Fibroblast of skin of left biceps (primary cell): ENCODE measurements at places on chromosomes 5 and 9.

DNA sequence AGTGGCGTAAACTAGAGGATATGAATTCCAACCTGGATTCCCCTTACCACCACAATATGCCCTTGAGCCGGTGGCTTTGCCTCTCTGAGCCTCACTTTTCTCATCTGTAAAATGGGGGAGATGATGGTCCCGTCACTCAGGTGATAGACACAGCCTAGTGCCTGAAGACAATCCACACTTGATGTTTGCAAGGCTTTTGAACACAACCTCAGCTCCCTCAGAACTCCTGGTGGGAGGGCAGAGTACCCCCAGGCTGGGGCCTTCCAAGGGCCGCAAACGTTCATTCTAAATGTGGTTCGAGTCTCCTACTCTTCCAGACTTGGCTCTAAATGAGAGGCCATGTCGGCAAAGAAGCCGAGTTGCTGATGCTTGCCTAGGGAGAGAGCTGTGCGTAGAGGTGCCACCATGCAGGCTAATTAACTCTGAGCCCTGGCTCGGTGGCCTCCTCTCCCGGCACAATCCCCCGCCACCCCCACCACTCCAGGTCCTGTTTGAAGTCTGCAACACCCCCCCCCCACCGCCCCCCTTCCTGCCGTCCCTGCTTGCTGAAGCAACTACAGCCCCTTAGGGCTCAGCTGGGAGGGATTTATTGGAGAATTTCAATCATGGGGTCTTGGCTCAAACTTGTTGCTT is 97.7 kb upstream of the LMX1B start:
- no peak for DNase-seq

DNA sequence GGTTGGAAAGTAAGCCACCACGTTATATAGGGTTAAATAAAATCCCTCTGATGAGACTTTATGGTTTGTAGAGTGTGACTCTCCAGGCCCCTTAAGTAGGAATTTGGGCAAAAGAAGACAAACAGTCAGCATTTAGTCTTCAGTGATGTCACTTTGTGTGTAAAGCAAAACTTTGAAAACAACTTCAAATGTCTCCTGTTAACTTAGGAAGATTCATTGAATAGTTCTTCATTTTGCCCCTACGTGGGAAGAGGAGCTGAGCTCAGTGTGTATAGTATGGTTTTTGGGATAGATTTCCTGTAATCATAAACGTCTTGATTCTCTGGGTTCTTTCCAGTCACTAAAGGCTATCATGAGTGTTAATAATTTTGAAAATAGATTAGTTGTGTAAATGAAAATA is 101.3 kb downstream of the GADD45G start:
- no peak for DNase-seq

- no peak for DNase-seq
These were observed 6.9 kb downstream of the LHX3 start for GRCh38 chr9:136197930-136198604.

DNA sequence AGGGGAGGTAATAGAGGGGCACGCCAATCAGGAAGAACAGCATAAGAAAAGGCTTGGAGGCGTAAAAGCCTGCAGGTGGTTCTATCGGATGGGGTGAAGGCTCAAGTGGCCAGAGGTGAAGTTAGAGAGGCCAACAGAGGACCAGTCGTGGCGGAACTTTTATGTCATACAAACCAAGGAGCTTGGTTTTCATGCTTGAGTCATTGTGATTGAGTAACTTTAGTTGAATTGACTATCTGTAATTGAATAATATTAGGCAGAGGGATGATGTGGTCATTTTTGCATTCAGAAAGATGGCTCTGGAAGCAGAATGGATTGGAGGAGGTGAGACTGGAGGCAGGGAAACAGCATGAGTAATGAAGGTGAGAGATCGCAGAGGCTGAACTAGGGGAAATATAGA is 7.2 kb upstream of the SPINK4 start:
- DNase-seq = no peak

GRCh38 chr5:98200726-98201541 is 572.5 kb upstream of the RGMB start:
- DNase-seq = peak; percentile 54

- DNase-seq = peak; percentile 69
These were observed 307.6 kb downstream of the CWC27 start for GRCh38 chr5:65076251-65076869.

DNA sequence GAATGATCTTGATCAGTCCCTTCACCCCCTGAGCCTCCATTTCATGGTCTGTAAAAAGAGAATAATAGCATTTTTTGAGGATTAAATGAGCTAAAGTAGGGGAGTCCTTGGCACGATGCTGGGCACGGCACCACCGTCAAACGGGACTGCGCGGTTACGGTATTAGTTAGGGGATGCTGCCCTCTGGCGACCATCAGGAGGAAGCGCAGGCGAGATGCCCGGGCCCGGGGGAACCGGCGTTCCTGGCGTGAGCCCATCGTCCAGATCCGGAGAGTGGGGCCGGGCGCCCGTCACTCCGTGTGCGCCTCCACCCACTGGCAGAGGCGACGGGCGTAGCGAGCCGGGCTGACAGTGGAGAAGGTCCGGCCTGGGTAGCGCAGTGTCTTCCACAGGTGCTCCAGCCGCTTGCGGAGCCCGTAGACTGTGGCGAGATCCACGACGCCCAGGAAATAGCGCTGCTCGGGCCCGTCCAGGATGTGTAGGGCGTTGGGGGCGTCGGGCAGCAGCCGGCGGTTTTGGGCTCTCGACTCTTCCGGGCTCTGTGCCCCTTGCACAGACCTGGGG is 4.8 kb upstream of the ST6GALNAC4 start:
- DNase-seq = no peak

DNA sequence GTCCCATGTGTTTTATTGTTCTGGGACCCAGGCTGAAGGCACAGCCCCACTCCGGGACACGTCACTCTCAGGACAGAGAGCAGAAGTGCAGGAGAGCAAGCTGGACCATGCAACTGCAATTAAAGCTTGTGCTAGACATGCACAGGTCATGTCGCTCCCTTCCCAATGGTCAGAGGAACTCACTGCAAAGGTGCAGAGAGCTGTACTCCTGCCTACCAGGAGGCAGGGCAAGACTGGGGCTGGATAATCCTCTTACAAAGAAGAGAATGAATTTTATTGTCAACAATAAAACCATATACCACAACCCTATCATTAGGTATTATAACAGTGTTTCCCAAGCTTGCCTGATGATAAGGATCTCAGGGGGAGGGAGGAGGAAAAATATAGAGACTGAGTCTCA is 74.0 kb upstream of the NEK6 start:
- no peak for DNase-seq

DNA sequence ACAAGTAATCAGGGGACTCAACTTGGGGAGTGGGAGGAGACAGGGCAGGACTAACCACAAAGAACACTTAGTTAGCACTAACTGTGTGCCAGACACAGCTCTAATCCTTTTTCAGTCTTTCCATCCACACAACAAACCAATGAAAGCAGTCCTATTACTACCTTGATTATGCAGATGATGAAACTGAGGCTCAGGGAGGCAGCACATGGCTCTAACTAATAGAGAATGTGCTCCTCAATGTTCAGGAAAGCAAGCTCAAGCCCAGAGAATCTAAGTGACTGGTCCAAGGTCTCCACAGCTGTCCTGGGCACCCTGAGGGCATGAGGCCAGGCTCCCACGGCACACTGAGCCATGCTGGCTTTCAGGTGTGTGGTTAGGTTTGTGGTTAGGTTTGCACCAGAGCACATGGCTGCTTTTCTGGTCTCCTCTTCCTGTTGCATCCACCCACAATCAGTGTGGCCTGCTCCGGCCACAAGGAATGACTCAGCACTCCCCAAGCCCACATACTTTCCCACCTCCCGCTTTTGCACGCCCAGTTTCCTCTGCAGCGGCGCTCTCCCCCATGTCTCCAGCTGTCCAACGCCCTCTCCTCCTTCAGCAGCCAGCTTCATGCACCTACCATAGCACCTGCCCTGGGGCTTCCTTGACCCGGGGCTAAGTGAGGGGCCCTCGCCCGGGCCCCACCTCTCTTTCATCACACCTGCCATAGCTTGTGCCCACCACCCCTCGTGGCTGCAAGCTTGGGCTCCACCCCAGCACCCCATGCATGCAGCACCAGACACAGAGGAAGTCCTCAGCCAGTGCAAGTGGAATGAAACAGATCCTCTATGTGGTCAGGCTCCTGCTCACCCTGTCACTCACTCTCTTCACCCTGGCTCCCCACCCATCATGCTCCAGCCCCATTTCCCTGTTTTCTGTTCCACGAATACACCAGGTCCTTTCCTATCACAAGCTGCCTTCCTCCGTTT is 133.1 kb downstream of the GABBR2 start:
- DNase-seq = no peak

DNA sequence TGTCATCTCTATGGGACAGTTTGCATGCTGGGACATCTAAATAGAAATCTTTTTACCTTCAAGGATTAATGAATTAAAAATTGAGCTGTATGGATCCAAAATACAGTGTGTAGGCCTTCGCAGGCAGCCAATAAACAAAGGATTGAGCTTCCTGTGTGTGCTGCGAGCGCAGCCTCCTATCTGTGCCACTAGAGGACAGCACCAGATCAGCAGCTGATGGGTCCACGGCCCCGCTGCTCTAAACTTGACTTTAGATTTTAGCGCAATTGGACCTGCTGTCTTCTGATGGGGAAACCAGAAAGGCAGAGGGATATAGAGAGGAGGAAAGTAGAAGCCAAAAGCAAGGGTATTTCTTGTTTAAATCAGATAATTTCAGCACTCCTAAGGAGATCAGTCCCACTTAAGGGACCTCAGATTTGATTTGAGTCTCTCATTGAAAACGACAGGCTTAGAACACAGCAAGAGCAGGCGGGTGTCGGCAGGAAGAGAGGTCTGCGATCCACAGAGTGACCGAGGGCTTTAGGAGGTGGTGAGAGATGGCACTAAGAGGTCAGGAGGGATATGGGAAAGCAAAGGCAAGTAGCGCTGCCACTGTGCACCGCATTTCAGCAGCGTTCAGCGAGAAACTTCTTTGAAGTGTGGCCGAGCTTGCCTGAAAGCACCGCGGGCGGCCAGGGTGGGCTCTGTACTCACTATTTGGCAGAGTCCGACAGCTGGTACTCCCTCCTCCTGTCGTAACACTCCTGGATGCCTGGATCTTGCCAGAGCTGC is 214.3 kb downstream of the GNA14 start:
- peak; percentile 43 for DNase-seq

DNA sequence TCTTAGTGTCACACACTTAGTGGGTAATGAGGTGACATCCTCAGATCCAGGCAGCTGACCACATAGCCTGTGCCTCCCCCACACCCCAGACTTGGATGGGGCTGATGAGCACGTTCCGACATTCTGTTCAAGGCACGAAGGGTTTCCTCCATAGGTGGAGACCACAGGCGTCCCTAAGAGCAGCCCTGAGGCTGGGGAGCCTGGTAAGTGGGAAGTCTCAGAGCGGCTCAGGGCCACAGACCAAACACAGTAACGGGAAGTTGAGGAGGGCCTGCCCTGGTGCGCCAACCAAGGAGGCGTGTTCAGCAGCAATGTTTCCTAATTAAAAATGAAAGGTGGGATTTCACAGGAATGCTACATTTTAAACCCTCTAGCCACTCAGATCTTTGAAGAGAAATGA is 102.3 kb upstream of the PHYKPL start:
- no peak for DNase-seq

DNA sequence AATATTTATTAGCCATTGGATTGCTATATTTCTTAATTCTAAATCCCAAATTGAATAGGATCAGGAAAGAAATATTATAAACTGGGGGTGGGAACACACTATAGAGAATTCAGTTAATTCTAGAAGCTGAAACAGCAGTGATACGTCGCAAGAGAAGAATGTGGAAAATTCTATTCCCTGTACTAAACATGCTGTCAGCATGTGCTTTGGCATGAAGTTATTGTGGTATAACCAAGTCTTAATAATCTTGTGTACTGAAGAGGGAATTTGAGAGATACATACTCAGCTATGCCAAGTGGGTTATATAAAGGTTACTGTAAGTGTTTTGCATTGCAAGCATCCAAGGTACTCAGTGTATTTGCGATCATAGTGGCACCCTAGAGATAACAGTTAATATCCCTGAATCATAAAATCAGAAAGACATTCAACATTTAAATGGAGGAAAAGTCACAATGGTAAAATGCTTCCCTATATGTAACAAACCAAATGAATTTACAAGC is 1492.9 kb upstream of the C9orf72 start:
- DNase-seq = no peak

- DNase-seq = peak; percentile 63
These were observed at the start of gene CDC14B for GRCh38 chr9:96619491-96620180. CDC14B (minus strand) TSS chr9:96619843; CDS start chr9:96619378, 465 bp downstream.

DNA sequence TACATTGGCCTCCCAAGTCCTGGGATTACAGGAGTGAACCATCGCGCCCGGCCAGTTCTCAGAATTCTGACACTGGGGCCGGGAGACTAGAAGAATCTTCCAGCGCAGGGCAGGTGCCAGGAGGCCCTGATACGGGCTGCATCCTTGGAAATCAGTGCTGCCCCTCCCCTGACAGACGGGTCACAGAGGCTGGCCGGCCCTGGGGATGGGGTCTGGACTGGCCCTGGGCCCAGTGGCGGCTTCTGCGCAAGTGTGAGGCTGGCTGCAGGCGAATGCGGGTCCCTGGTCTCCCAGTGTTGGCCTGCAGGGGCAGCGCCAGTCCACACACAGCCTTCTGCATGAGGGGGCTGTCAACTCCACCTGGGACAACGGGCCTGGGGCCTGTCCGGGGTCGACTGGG is 831 bp upstream of the TBC1D9B start:
- no peak for DNase-seq

DNA sequence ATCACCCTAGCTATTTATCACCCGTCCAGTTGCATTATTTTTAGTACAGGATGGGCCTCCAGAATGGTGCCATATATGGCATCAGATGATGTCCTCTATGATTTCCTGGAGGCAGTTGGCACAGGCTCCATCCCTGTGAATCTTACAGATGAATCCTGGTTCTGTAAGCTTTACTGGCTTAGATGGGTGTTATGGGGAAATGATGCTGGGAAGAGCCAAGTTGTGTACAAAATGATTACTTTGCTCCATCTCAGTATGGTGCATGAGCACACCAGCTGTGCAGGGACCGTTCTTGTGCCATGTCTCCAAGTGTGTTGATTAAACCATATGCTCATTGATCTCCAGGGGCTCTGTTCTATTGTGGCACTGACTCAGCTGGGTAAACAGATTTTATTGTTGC is 755.7 kb downstream of the TLR4 start:
- DNase-seq = no peak
